ENCODE measurements at places on chromosomes 2 and 18. TPM values are rescaled to one million over a fixed set of nuclear protein-coding genes. Genes with fewer than 3 reads are reported as not detected.

Gene RNF125
- 3.8 TPM for total RNA-seq

Gene FAM124B
- total RNA-seq: 1.00 TPM

Gene SLC9A4
- not detected for total RNA-seq

Gene PAX8
- total RNA-seq: 0.35 TPM

Gene DTNA
- 153 TPM for total RNA-seq

Gene CAPN14
- total RNA-seq: 0.32 TPM

Gene RAD51AP2
- 0.16 TPM for total RNA-seq

Gene TCF23
- total RNA-seq: not detected

Gene HAUS1
- 5.5 TPM for total RNA-seq

Gene CRYBA2
- not detected for total RNA-seq

Gene FAM237A
- total RNA-seq: not detected

Gene RBM44
- 0.38 TPM for total RNA-seq

Gene CYTIP
- 1.1 TPM for total RNA-seq

Gene DCDC2C
- total RNA-seq: not detected

Gene DSC3
- not detected for total RNA-seq

Gene OSR1
- total RNA-seq: 5.4 TPM

Gene IL1RN
- 0.51 TPM for total RNA-seq

Gene IL36G
- not detected for total RNA-seq

Gene ALPP
- not detected for total RNA-seq

Gene CLEC4F
- total RNA-seq: 0.08 TPM

Gene ZNF142
- total RNA-seq: 20.5 TPM

Gene RSAD2
- total RNA-seq: 3.4 TPM

Gene G6PC2
- not detected for total RNA-seq

Gene MEIS1
- total RNA-seq: 41.7 TPM
